NCI-H1436 treated with DMSO at 0.1 percent for 48 hours (cell line): ENCODE measurements at places on chromosomes 5 and 9.

GRCh38 chr5:178630475-178630930 lies 3.7 kb upstream of the CLK4 start:
- DNase-seq, result no peak

GRCh38 chr9:114313186-114313585 lies 9.7 kb upstream of the ORM1 start:
- DNase-seq, result no peak

DNA sequence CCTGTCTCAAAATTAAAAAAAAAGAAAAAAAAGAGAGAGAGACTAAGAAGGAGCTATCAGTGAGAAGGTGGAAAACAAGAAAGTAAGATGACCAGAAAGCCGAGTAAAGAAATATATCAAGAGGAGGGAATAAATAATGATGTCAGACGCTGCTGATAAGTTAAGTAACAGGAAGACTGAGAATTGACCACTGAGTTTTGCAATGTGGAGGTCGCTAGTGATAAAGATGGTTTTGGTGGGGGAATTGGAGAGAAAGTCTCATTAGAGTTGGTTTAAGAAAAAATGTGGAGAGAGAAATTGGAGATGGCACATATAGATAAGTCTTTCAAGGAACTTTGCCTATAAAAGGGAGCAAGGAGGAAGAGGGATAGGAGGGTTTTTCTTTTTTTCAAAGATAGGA lies 91.9 kb downstream of the RAD23B start:
- no peak for DNase-seq

- no peak for DNase-seq
Measured at GRCh38 chr5:111680737-111681413, 76.1 kb downstream of the NREP start.

GRCh38 chr9:118686959-118687358 lies 682.3 kb downstream of the BRINP1 start:
- DNase-seq, result peak; percentile 42

GRCh38 chr5:71482132-71482531 lies 26.7 kb downstream of the BDP1 start:
- DNase-seq, result no peak

DNA sequence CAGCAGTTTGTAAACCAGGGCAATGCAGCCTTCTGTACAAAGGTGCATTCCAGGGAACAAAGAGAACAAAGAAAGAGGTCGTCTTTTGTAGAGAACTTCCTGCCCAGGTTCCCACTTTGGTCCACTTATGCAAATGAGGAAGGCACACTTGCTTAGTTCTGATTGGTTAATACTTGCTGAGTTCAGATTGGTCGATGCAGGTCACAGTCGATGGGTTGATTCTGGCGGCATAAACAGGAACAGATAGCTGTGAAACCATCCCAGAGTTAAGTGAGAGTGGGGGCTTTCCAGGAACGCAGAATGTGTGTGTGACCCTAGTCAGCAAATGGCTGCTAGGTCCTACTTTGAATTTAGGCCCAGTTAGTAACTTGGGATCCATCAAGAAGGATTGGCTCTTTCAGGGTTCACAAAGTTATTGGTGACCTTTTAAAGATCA lies 1.8 kb upstream of the ADAMTS13 start:
- no peak for DNase-seq

DNA sequence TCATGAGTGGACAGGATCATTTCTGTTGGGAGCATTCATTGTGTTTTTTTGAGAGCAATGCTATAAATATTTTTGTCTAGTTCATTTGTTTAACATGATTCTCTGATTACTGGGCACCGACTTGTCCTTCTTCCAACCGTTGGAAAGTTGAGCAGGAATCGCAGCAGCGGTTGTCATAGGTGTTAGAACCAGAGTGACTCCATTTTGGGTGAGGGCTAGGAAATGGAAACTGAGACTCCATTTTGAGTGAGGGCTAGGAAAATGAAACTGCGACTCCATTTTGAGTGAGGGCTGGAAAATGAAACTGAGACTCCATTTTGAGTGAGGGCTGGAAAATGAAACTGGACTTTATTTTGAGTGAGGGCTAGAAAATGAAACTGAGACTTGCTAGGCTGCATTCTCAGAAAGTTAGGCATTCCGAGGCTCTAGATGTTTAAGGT lies 100.6 kb downstream of the ICE1 start:
- DNase-seq, result no peak

DNA sequence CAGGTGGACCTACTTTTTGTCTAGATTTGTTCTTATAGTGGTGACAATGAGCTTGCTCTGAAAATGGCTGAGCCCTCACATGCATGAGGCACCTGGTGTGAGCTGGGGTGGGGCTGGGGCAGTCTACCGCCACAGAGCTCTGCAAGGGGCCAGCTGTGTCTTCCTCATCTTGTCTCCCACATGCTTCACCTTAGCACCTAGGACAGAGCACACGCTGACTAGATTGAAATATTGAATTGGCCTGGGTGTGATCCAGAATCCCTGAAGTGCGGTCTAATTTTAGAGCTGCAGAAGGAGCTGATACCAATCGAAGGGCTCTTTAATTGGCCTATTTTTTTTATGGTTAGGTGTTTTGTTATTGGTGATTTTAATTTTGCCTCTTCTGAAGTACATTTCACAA lies 126.1 kb upstream of the NFIB start:
- no peak for DNase-seq

GRCh38 chr9:119368179-119368578 lies 1.1 kb downstream of the BRINP1 start:
- no peak for DNase-seq

- no peak for DNase-seq
Measured at GRCh38 chr5:53826504-53826903, 266.1 kb downstream of the NDUFS4 start.

- DNase-seq, result no peak
Measured at GRCh38 chr5:1891391-1891790, 8.7 kb upstream of the IRX4 start.

DNA sequence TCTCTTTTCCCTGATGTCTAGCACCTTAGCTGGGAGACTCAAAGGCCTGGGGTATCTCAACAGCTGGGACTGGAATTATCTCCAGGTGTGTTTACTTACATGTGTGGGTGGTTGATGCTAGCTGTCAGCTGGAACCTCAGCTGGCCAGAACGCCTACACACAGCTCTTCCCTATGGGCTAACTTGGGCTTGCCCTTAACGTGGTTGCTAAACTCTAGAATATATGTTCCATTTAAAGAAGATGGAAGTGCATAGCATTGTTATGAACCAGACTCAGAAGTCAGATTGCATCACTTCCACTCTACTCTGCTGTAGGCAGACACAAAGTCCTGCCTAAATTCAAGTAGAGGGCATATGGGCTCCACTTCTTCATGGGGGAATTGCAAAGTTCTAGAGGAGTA lies 29.3 kb downstream of the SGCD start:
- DNase-seq, result no peak

DNA sequence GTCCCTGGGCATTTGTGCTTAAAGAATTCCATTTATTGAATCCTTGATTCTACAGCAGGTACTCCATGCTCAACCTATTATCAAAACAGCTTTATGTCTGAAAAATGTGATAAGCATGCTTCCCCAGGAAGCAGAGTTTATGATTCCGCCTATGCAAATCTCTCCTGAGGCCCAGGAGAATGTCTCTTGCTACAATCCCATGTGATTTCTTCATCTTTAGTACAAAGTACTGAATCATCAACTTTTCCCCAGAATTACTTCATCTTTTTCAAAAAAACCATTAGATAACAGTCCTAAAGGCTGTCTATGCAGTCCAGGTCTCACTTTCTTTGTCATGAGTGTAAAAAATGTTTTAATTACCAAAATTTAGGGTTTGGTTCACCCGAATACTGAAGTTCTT lies 130.2 kb upstream of the ADAMTSL1 start:
- no peak for DNase-seq

DNA sequence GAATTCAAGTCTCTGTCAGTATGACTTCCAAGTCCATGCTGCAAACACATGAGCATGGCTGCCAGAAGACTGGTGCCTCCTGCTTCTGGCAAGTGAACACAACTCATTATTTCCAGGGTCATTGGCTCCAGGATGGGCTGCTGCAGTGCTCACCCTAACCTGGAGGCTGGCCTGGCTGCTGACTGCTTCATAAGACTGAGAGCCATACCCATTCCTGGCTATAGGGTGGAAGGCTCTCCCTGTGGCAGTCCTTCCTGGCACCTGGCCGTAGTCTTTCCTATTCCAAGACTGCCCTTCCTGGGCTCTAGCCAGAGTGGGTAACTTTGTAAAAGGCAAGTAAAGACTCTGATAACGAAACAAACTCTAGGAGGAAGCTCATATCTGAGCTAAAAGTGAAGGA lies 51.2 kb downstream of the CXXC5 start:
- DNase-seq, result no peak

GRCh38 chr5:146109379-146109778 lies 4.0 kb upstream of the PLAC8L1 start:
- DNase-seq, result no peak

DNA sequence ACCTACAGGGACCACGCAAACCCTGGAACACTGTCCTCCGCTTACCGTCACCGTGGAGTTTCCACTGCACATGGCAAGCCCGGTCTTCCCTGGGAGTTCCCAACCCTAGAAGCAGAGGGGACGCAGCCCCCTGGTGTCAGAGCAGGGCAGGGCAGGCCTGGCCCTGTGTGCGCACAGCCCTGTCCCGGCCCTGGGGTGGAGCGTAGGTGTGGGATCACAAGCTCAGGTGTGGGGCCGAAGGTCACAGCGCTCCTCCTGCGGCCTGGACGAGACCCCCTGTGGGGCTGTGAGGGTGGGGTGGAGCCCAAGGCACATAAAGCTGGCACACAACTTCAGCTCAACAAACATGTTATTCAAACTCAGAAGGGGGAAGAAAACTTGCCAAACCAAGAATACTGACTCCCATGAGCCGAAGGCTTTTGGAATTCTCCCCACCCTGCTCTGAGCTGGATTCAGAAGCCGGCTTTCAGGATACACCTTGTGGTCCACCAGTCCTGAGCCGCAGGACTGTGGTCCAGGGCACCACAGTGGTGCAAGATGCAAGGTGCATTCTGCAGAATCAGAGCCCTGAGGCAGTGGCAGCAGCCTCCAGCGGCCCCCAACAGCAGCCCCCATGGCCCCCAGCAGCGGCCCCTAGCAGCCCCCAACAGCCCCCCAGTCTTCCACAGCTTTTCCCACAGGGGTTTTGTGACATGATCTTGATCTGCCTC lies 11.8 kb upstream of the EXOC3 start:
- DNase-seq, result no peak

GRCh38 chr5:78523314-78524193 lies 125.0 kb downstream of the LHFPL2 start:
- no peak for DNase-seq

DNA sequence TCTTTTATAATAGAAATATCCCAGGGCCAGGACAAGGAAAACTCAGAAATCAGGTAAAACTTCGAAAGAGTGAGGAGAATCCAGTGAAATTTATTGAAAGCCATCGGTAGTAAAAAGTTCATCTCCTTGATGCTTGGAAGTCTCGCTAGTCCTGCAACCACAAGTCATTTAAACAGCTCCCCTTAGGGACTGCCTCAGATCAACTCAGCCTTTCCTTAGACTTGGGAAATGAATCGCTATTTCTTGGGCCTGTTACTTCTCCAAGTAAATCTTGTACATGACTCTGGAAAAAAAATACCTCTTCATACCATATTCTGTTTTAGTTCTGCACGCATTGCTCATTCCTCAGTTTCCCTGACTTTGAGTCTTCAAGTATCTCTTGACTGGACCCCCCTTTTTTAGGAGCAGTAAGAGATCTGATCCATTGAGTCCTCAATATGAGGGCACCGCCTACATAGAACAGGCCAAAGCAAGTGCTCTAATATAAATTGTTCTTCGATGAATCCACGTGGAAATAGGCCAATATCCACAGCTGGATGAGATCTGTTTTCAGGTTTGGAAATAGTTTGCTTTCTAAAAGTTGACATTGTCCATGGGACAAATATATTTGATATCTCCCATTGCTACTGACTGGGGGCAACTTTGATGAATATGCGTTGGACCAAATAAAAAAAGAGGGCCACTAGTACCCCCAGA lies 114.2 kb downstream of the PRDM6 start:
- DNase-seq, result no peak

GRCh38 chr5:144072518-144072927 lies 97.9 kb downstream of the YIPF5 start:
- DNase-seq, result no peak

DNA sequence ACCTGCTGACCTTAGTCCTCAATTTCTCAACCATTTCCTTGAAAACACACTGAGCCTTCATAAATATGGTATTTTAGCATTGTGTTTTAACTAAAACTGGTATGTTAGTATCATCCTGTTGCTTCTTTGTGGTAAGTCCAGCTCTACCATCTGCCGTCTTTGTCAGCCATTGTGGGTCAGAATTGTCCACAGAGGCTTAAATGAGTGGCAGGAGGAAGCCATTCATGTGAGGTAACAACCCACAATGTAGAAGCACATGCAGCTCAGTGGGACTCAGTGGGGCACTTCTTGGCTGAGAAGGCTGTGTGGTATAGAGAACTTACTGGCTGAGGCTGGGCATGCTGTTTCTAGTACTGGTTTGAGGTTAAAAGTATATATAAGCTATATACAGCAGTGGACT lies 149.2 kb upstream of the NR3C1 start:
- DNase-seq, result no peak

DNA sequence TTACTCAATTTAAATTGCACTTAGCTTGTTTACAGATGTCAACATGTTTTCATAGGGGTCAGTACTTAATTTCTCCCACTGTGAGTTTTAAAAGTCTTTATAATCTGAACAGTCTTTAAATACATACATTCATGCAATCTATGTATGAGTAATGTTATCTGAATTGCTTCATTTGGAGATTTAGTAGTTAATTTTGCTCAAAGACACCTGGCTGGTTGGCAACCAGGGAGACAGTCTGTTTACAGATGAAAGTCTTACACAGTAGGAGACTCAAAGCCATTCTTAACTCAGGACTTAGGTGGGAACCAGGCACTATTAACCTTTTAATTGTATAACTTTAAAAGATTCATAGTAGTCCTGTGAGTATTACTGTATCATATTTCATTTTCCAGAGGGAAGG lies 29.3 kb downstream of the DAB2 start:
- DNase-seq, result no peak

DNA sequence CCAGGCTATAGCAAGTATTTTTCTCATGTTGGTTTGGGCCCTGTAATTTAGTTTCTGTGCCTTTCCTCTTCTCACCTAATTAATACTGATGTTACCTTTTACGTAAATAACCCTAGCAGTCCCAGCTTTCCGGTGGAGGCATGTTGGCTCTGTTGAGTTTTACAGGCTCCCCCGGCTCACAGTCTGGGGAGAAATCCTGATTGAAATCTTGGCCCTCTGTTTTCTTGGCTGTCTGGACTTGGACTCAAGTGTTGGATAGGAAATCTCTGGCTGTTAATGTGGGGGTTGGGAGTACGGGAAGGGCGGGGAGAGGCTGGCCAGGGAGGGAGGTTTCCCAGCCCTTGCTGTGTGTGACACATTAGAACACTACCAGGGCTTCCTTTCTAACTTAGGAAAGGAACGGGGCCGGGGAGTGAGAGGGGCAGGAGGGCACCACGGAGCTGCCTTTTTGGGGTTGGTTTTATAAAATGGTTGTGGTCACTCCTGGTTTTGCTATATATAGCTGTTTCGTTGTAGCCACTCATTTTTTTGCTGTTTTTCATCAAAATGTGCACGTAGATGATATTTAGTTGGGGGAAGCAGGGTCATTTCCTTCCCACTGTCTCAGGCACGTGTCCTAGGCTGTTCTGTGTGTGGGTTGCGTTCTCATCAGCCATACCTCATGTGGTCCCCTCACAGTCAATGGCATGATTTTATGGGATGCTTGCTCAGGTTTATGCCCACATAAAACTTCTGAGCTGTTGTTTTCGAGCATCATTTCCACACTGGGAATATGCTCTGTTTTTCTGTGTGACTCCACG lies 11.0 kb downstream of the TRIO start:
- DNase-seq, result no peak

- DNase-seq, result no peak
Measured at GRCh38 chr9:133694686-133695085, 43.5 kb downstream of the SARDH start.

GRCh38 chr5:72608297-72608696 lies 101.1 kb upstream of the ZNF366 start:
- DNase-seq, result no peak
